ENCODE measurements at places on chromosomes 11 and 22.

DNA sequence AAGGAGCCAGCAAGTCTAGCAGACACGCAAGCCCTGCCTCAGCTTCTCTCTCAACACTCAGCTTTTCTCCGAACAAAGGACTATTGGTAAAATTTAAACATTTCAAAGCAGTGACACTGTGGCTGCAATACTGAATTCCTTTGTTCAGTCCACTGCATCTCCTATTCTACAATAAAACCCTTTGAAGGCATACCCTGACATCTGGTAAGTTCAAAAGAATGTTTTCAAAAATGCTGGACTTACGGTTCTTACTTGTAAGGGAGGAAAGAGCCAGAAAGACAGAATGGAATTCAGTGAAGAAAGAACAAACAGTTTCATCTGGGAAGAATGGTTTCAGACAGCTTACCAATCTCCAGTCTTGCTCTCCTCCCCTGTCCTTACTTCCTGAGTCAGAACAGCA, 12.7 kb upstream of the OR8K1 start:
- no peak for DNase-seq

- no peak for DNase-seq
These were observed 38.4 kb downstream of the RPL27A start for GRCh38 chr11:8720868-8721608.

DNA sequence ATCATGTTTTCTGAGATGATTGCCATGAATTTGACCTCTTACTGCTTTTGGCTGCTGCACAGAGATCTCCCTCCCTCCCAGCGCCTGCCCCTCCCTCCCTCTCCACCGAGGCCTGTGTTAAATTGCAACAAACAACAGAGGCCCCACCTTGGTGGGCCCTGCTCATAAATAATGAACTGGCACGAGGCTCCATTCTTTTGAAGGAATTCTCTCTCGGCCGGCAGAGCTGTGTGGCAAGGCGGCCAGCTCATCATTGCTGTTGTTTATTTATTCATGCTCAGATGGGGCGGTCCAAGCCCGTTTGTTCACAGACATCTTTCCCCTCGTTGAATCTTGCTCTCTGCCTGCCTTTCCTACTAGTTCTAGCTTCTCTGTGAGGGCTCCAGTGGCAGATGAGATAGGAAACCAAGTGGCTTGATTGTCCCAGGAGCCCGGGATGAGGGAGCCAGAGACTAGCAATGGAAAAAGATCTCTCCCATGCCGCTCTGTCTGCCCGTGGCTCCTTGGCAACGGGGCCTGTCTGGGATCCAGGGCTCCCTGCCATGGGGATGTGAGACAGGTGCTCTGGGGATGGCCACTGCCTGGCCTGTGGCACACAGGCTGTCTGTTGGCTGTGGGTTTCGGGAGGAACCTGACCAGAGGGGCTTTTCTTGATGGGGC, 192.6 kb downstream of the DSCAML1 start:
- DNase-seq: no peak

DNA sequence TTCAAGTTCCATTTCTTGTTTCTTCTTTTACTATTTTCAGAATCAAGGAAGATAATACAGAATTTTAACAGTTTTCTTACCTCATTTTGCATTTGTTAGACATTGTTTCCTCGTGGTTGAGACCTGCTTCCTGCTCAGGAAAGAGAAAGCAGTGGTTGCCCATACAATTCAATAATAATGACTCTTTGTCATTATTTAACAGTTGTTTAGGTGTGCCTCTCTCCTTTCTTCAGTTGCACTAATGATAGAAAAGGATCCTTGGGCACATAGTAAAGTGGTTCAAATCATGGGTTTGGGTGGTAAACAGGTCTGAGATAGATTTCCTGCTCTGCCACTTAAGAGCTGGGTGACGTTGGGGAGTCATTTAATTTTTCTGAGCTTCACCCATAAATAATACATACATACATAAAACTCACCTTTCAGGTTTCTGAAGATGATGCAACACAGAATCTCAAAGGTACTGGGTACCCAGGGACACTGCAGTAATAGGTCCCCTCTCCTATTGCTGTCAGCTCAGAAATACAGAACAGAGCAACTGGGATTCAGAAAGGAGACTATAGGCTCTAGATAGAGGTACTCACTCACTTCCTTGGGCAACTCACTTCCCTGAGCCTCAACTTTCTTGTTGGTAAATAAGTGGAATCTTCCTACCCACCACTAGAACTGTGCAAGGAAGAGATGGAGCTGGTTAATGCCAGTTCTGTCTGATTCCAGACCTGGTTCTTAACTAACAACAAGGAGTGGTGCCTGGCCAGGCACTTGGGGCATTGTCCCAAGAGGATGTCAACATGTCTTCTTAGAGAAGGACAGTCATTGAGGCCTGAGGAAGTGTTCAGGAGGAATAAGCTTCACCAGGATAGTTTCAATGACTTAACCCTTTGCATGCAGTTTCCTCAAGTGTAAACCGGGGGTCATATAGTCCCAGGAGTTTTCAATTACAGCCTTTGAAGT, 34.9 kb downstream of the CD44 start:
- DNase-seq: no peak

DNA sequence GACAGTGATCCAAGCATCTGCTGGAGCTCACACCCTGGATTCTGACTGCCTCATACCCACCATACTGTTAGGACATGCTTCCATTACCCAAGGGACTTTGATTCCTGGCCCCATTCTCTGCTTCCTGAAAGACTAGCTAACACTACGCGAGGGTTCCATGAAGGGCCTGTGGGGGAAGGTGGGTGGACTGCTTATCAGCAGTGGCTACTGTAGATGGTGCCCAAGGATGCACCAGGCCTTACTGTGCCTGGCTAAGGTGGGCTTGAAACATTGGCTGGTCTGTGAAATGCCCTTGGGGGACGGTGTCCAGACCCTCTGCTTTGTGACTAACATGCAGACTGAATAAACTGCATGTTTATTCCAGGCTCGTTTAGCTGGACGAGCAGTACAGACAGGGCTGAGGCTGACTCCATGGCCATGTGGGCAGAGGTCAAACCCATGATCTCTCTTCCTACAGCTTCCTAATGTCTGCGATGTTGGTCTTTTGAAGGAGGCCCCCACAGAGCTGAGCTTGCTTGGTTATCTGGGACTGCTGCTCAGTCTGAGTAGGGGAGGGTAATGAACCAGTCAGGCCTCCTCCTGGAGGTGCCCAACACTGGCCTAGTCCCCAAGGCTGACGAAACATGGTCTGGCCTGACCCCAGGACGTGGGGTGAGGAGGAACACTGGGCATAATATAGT, 48.3 kb upstream of the PHOX2A start:
- no peak for DNase-seq

- no peak for DNase-seq
These were observed 19.3 kb upstream of the CD5 start for GRCh38 chr11:61082931-61083531.

GRCh38 chr11:86784241-86784681, 16.1 kb upstream of the PRSS23 start:
- DNase-seq: no peak

- DNase-seq: no peak
These were observed 208.9 kb downstream of the OPCML start for GRCh38 chr11:133323354-133323753.

DNA sequence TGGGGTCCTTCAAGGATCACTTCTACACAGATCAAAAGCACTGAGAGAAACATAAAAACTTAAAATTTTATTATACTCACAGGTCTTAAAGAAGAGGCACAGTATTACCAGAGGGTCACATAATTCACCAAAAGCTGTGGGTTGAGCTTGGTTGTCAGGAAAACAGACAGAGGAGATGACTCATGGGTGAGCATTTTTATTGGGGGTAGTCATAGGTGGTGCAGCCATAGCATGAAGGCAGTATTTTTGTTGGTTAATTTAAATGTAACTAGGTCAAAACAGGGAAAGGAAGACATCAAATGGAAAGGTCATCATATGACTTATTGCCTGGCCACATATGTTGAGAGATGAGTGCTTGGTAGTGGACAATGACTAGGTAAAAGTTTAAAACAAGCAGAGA, 24.2 kb downstream of the OR5B17 start:
- DNase-seq: no peak

- DNase-seq: no peak
These were observed 42.4 kb downstream of the MTMR3 start for GRCh38 chr22:29925402-29925801.

GRCh38 chr11:70029115-70029860, 48.8 kb upstream of the ANO1 start:
- peak; percentile 70 for DNase-seq

DNA sequence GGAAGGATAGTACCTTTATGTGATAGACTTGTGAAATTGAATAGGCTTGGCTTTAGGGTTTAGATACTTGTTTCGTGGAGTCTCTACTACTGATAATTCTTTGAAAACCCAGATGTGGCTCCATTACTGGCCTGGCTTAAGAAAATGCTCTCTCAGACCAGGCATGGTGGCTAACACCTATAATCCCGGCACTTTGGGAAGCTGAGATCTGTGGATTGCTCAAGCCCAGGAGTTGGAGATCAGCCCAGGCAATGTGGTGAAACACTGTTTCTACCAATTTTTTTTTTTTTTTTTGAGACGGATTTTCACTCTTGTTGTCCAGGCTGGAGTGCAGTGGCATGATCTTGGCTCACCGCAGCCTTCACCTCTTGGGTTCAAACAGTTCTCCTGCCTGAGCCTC, 40.9 kb downstream of the ATG13 start:
- DNase-seq: no peak

DNA sequence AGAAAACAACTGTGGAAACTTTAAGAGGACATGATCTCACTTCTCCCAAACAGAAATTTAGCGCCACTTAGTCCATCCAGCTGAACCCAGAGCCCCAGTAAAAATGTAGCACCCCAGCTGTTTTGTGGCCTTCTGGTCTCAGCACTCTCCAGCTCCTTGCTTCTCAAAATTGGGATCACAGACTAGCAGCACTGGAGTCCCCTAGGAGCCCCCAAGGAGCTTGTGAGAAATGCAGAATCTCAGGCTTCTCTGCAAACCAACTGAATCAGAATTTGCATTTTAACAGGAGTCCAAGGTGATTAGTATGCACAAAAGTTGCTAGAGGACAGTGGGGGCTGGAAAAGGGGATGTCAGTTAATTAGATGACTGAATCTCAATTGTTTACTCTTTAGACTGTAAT, 89.8 kb upstream of the FIBIN start:
- DNase-seq: no peak

- no peak for DNase-seq
These were observed 50.5 kb upstream of the PARVG start for GRCh38 chr22:44130076-44130711.

DNA sequence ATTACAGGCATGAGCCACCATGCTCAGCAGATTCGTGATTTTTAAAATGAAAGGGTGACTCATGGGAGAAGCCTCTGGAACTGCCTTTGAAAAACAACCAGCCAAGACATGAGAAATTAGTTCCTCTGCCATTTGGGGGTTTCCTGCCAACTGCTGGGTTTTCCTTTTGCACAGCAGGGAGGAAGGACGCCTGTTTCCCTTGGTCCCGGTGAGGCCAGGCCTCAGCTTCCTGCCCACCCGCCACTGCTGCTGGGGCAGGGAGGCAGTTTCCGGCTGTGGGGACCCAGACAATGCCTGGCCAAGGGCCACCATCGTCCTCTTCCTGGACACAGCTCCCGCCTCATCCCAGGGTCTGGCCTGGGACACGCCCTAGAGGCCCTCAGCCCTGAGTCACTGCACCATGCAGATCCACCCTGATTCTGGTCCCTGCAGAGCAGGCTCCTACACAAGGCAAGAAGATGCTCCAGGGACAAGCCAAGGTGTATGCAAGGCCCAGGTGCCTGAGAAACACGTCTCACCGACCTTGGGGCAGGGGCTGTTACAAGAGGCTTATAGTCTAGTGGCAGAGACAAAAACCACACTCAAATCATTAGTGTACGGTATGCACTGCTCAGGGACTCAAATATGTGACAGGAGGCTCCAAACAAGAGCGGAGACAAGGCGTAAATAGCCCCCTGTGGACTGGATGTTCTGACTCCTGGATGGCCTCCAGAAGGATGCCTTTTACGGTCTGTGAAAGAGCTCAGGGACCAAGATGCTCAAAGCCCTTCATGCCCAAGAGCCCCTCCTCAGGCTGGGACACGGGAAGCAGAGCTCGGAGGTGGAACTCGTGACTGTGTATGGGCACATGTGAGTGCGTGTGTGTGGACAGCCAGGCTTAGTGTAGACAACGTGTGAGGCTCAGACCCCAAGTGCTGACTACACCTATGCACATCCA, 10.0 kb downstream of the PPM1F start:
- DNase-seq: no peak

DNA sequence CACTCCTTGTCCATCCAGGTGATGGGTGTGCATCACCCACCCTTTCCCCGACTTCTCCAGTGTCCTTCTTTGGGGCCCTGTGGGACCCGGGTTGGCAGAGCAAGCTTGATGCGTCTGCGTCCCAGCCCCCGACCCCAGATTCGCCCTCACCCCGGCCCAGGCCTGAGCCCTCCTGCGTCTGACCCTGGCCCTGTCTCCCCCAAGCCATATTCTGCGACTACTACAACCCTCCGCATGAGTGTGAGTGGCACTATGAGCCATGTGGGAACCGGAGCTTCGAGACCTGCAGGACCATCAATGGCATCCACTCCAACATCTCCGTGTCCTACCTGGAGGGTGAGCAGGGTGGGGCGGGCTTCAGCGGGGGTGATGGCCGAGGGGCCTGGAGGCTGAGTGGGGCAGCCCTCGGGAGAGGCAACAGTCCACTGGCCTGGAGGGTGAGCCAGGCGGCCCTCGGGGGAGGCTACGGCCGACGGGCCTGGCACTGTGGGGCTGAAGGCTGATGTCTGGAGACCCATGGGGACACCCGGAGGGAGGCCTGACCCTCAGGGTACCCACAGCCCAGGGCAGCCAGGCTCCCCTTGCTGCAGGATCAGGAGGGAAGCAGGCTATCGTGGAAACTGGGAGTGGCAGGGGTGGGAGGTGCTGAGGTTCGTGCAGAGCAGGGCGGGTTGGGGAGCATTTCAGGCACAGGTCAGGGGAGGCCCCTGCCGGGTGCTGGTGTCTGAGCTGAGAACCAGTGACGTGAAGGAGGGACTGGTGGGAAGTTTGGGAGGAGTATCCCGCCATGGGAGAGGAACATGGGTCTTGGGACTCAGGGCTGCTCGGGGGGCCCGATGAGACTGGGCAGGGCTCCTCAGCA, 15.3 kb downstream of the MUC2 start:
- DNase-seq: no peak

GRCh38 chr11:12901272-12901671, 107.8 kb upstream of the RASSF10 start:
- no peak for DNase-seq

GRCh38 chr11:74025467-74026166, 16.7 kb upstream of the UCP3 start:
- DNase-seq: no peak

DNA sequence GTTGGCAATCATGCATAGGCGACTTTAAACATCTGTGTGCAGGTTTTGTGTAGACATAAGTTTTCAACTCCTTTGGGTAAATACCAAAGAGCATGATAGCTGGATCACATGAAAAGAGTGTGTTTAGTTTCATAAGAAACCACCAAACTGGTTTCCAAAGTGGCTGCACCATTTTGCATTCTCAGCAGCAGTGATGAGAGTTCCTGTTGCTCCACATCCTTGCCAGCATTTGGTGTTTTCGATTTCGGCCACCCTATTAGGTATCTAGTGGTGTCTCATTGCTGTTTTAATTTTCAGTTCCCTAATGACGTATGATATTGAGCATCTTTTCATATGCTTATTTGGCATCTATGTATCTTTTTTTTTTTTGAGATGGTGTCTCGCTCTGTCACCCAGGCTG, 62.8 kb upstream of the CCND1 start:
- DNase-seq: no peak
